Nucleus accumbens (tissue), 56 donors: ENCODE measurements at places on chromosomes 3 and 15.

- DNase-seq = no peak
Observed at GRCh38 chr3:36941162-36941561, 3.7 kb downstream of the TRANK1 start.

DNA sequence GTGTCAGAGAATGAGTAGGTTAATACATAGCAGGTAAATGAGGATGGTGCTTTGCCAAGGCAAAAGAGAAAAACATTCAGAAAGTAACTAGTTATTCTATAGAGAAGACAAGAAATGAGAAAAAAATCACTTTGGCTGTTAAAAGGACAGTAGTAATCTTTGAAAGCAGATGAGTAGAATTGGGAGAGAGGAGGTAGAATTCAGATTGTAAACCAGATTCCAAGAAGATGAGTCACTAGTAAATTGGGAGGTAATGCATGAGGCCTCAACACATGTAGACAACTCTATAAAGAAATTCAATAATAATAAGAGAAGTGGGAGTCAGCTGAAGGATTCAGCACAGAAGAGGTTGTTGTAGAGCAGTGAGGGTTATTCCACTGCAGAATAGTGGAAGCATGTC is 81.4 kb downstream of the MBNL1 start:
- no peak for DNase-seq

DNA sequence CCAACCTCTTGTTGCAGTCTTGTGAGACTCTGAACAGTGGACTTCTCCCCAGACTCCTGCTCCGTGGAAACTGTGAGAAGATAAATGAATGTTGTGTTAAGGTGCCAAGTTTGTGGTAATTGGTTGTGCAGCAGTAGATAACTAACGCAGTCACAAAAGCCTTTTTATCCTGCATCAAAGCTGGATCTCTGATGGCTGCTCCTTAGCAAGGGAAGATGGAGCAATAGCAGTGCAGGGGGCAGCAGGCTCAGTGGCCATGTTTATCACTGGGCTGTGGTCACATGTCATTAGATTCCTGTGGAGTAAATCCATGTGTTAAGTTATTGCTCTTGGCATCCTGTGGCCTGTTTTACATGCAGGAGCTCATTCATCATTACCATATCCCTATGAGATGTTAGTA is 13.5 kb downstream of the CMTM7 start:
- no peak for DNase-seq

DNA sequence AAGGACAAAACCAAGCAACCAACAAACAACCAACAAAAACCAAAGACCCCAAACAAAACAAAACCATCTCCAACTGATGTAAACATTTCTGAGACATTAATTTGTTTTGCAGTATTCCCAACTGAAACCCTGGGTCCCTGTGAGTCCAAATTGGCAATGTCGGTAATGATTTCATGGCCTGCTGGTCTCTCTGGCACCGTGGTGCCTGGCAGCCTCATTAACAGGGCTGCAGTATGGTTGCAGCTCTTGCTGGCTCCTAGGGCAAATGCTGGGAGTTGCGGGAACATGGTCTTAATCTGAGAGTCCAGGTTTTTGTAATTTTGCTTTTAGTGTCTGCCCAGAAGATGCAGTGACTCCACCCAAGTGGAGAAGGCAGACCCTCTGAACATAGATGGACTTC is 128.3 kb downstream of the SV2B start:
- DNase-seq = no peak

- no peak for DNase-seq
Observed at GRCh38 chr3:85594676-85595075, 635.9 kb downstream of the CADM2 start.

- DNase-seq = no peak
Observed at GRCh38 chr3:155326901-155327300, 33.4 kb upstream of the STRIT1 start.

GRCh38 chr3:189301479-189301878 is 129.7 kb downstream of the TPRG1 start:
- DNase-seq = no peak

DNA sequence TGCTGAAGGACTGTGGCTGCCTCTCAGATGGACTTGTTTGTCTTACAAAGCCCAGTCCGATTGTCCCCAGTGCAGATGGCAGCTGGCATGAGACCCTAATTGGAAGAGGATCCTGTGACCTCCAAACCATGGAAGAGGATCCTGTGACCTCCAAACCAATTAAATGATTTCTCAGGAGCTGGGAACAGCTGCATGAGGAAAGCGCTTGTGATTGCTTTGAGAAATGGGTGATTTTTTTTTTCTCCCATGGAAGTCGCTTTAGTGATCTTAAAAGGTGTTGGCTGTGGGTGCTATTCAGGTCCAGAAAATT is 68.4 kb upstream of the LARS2 start:
- DNase-seq = no peak

DNA sequence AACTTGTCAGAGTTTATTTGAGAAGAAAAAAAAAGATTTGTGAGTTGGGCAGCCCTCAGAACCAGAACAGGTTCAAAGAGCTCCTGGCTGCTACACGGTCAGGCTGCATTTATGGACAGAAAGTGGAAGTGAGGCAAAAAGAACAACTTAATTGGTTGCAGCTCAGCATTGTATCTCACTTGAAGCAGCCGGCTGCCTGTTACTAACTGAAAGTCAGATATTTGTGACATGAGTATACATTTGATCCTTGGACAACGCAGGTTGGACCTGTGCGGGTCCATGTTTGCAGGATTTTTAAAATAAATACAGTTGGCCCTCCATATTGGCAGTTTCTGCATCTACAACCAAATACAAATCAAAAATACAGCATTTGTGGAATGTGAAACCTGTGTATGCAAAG is 7.5 kb upstream of the ALDH1L1 start:
- DNase-seq = no peak

DNA sequence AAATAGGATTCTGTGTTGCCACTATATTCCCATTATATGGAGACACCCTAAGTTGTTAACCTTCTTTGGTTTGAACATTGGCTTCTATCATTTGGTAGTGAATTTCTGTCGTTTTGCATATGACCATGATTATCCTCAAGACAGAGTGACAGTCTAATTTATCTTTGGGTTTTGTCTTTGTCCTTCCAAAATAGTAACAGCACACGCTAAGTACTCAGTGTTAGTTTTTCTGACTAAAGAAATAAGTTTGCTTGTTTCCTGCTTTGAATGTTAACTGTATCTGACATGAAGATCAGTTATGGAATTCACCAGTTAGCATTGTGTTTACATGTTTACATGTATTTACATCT is 352.5 kb upstream of the GRM7 start:
- DNase-seq = no peak

DNA sequence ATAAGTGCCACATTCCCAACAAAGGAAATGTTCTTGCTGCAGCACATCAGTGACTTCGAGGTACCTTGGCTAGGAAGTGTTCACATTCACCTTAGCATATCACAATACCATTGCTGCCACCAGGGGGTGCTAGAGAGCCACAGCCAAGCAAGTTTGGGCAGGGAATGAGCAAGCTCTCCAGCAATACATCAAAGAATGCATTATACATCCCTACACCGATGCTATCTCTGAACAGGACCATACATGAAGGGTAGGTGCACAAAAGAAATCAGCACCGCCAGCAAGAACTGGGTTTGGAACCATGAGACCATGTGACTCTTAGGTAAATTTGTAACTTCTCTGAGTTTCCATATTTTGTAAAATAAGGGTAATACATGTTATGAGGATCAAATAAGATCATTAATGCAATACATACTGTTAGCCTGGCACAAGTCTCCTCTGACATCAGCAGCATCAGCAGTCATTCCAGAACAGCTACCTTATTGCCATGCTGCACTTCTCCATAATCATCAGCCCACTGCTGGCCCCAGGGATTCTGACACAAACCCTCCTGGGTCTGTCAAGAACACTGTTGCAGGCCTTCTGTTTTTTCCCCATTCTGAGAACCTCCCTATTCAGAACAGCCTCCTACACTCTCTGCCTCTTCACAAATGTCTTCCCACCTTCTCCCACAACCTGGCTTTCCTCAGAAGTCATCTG is 37.5 kb downstream of the RYK start:
- peak; percentile 50 for DNase-seq

DNA sequence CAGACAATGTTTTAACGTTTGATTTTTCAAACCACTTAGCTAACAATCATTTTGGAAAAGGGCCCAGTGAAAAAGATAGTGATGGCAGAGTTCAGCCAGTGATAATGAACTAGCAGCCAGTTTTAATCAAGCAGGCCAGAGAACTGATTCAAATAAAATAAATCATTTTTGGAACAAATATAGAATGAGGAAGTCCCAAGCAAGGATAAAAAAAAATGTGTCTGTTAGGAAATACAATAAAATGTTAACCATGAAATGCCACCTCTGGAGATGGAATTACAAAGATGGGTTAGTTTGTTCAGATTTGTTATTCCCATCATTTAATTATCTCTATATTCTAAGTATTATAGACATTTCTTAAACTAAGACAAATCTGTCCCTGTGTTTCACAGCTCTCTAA is 1.1 kb downstream of the HERC1 start:
- no peak for DNase-seq

- no peak for DNase-seq
Observed at GRCh38 chr3:196640297-196641018, 964 bp downstream of the NRROS start.

DNA sequence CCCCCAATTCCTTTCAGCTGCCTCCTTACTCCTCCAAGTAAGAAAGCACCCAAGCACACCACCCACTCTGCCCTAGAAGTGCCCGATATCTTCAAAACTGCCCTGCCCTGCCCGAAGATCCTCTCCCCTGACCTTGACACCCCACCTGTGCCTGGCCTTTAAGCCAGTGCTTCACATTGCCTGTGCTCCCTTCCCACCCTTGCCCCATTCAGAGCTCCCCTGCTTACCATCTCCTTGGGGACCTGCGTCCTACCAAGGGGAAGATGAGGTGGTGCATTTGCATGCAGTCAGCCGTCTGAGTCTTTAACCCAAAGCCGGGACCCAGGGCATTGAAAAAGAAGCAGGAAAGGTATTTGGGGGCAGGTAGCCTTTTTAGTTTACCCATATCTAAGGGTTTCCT is 73.5 kb upstream of the SLCO3A1 start:
- no peak for DNase-seq

GRCh38 chr3:135329479-135329878 is 534.4 kb downstream of the EPHB1 start:
- DNase-seq = no peak

DNA sequence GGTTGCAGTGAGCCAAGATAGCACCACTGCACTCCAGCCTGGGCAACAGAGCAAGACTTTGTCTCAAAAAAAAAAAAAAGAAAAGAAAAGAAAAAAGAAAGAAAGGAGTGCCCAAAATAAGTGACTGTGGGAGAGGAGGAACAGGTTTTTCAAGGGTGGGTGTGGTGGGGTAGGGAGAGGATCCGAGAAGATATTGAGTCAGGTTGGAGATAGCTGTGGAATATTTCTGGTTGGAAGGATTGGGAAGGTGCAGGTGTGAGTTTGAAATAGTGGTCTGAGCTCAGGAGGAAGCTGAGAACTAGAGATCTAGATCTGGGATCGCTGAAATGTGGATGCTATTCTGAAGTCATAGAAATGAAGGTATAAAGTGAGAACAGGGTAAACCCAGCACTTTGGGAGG is 7.8 kb downstream of the SCAMP2 start:
- DNase-seq = no peak

DNA sequence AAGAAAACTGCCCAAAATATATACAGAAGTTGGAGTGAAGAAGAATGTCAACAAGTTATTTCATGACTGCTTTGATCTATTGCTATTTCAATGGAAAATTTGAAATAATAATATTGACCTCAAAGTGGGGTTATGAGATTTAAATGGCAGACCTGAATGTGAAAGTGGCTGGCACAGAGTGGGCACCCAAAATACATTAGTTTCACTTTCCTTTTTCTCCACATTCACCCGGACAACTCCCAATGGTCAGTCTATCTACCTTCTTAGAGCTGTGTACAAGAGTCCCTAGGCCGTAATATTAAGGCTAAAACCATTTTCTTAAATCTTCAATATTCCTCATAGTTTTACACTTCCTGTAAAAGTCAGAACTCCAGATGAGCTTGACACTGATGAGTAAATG is 61.6 kb upstream of the ETV5 start:
- DNase-seq = no peak

- no peak for DNase-seq
Observed at GRCh38 chr15:80123034-80123433, 29.8 kb upstream of the FAH start.

GRCh38 chr15:51172193-51172592 is 77.5 kb upstream of the TNFAIP8L3 start:
- DNase-seq = no peak

- no peak for DNase-seq
Observed at GRCh38 chr3:196645897-196646665, 6.6 kb downstream of the NRROS start.

DNA sequence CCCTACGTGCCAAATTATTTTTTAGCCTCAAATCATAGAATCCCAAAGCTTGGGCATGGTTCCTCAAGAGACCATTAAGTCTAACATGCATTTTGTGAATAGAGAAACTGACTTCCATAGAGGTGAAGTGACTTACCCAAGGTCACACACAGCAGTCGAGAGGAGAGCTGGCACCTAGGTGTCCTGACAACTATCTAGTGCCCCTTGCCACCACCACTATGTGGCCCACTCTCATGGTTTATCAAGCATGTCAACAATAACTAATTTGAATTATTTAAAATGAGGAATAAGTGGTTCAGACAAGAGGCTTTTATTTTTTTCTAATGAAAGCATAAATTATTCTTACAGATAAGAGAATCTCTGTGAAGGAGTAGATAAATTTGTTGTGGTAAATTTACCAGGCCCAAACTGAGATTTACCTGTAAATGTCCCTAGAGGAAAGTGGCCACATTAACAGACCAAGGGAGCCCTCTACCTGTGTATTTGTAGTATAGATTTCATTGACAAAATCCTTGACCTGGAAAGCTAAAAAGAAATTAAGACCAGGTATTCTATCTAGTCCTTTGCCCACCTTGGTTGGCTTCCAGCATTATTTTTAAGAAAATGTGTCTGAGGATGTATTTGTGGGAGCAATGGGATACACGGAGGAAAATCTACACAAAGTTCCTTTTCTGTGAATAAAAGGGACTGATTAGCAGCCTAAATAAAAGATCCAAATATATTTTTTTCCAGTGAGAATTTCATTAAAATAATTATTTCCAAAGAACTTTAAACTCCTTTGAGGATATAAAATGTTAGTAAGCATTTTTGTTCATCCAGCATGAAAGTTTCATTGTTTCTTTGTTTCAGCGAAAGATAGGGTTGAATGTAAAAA is 49.1 kb downstream of the IQCH start:
- DNase-seq = no peak

- DNase-seq = no peak
Observed at GRCh38 chr3:16137044-16137443, 37.4 kb upstream of the GALNT15 start.

DNA sequence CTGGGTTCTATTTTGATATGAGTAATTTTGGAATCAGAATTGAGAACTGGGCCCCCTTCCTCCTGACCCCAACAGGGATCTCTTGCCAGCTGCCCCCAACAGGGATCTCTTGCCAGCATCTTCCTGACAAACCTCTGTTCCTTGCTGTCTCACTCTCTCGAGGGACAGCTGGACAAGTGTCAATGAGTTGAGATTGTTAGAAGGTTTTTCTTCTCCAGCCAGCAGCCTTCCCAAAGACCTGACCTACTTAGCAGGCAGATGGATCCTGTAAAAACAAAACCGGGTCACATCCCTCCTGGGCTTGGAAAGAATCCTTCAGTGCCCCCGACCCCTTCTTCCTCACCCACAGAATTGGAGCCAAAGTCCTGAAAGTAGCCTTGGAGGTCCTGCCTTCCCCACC is 21.6 kb downstream of the LIMD1 start:
- DNase-seq = no peak
